Heart right ventricle (tissue), 16 donors: ENCODE measurements at places on chromosomes 2 and 18. TPM values are rescaled to one million over a fixed set of nuclear protein-coding genes. Genes with fewer than 3 reads are reported as not detected.

The TLX2 gene
- total RNA-seq: not detected

DNA sequence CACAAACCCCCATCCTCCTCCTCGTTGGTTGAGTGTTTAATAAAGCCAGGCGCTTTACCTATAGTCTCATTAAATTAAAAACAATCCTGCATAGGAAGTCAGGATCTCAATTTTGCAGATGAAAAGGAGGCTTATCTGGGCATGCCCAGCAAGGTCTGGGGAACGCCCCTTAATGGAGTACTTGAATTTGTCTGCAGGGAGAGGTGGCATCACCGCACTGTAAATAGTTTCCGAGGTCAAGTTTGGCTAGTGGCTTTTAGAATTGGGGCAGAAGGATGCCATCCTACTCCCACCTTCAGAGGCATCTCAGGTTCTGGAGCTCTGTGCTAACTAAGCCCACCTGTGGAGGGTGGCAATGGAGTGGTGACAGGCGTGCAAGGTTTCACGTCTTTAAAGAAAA, 149.2 kb downstream of the TGIF1 start:
- DNase-seq: no peak

DNA sequence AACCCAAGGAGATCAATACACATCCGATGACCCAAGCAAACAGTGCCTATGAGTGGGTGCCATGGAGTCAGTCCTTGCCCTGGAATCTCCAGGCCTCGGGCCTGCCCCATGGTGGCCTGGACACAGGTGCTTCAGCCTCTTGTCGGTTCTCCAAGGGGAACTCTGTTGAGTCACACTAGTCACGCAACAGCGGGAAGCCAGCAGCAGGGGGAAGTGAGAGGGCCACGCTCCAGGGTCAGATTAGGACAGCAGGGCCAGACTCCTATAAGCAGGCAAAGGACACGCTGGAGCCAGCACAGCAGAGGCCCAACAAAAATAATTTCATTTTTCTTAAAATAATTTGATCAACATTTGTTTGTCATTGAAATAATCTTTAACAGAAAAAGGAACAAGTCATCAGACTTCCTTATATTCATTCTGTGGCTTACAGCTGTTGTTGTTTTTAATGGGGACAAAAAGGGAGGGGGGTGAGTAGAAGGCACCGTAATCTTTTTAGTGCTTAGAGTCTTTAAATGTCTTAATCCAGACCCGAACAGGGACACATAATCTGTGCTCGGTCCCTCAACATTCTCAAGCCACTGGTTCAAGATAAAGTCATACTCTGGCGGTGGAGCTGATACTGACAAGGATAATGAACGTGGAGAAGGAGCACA, 16.4 kb upstream of the ARMC9 start:
- peak; percentile 69 for DNase-seq

- no peak for DNase-seq
These were observed 117.5 kb downstream of the GALNT14 start for GRCh38 chr2:31020713-31021112.

GRCh38 chr2:18445433-18446320, 114.8 kb downstream of the RDH14 start:
- no peak for DNase-seq

GRCh38 chr2:50991602-50992001, 40.3 kb downstream of the NRXN1 start:
- DNase-seq: no peak

DNA sequence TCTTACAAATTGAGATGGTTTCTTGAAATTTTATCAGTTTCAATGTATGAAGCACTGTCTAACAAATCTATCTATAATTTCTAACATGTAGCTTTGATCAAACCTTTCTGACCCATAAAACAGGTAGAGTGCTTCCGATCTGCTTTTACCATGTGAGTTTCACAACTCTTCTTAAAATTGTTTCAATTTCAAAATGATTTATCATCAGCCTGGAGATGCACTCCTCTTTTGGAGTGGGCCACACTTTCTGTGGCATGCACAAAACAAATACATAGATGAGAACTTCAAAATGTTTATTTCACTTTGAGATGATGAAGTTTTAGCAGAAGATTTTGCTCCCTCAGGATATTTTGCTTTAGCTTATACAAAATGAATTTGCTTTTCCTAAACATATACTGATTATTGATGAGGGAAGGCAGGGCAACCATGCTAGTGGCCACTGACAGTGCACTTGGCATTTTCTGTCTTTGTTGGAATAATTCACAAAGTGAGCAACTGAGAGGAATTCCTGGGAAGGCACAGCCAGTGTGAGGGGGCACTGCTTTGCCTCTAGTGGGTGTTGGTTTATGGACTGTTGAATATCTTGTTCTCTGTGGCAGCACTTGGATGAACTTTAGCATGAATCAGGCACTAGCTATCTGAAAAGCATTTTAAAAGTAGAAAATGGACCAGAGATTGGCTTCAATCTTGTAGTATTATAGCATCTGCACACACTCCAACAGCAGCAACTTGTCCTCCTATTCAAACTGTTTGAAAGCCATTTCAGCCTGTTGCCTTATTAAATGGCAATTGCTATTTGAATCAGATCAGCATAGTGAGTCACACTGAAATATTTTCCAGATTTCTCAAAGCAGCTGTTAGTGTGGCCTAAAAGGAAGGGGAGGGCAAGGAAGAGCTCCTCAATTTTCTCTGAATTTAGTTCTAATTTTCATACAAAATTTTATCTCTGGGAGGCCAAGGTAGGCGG, 193.2 kb downstream of the CCDC85A start:
- DNase-seq: no peak

The IL36RN gene
- not detected for total RNA-seq

The CKAP2L gene
- not detected for total RNA-seq

GRCh38 chr2:36177282-36177681, 178.3 kb upstream of the CRIM1 start:
- DNase-seq: no peak

GRCh38 chr2:39568561-39569006, 97.1 kb upstream of the TMEM178A start:
- DNase-seq: no peak

DNA sequence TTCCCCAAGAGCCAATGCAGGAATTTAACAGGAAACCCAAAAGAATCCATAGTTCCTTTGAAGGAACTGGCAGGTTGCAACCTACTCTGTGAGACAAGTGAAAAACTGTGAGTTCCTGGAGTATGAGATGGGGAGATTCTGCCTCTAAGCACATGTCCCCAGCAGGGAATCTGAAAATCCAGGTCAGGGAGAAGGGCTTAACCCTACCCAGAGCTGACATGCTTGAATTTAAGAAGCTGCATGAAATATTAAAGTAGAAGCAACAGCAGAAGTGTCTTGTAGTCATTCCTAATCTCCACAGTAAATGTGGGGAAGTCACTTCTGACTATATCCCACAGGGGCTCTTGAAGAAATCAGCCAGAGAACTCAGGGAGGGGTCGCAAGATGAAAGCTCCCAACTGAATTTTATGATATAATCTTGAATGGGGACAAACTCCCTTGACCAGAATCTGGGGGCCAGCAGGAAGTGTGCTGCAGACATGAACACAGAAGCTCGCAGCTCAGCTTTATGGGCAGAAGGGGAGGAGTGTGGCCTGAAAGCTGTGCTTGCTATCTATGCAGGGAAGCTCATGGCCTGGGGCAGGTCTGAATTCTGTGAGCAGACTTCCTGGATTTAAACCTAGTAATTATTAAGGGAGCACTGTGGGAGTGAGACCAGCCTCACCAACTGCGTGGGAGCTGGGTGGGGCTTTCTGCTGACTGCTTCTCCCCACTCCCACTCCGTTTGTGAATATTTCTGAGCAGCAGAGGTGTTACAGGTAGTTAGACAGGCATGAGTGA, 184.1 kb upstream of the KYNU start:
- no peak for DNase-seq

DNA sequence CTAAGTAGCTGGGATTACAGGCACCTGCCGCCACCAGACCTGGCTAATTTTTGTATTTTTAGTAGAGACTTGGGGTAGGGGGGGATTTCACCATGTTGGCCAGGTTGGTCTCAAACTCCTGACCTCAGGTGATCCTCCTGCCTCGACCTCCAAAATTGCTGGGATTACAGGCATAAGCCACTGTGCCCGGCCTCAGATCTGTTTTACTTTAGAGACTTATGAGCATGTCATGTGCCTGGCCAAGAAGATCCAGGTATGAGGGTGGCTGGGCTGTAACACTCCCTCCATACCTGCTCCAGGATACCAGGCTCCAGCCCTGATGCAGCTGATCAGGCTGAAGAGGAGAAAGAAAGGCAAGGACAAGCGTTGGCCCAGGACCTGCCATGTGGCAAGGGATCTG, 125.0 kb downstream of the LPIN1 start:
- DNase-seq: no peak

GRCh38 chr18:49582579-49582978, 20.7 kb downstream of the LIPG start:
- DNase-seq: no peak

GRCh38 chr2:69291004-69291650, 95.9 kb downstream of the GFPT1 start:
- DNase-seq: no peak

The UGT1A5 gene
- not detected for total RNA-seq

DNA sequence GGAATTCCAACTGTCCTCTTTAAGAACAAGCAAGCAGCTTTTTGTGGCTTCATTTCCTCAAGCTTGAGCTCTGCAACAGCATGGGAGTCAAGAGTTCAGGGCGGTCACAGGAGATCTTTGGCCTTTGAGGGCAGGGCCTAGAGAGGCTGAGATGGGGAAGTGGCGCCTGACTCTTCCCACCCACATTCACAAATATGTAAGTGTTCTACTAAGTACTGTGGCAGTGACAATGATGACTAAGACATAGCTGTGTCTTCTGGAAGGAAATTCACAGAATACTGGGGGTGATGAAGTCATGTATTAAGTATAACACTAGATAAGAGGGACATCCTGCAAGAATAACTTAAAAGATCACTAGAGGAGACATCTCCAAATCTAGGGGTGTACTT, 15.0 kb downstream of the RND3 start:
- peak; percentile 47 for DNase-seq

The MSTN gene
- total RNA-seq: not detected

DNA sequence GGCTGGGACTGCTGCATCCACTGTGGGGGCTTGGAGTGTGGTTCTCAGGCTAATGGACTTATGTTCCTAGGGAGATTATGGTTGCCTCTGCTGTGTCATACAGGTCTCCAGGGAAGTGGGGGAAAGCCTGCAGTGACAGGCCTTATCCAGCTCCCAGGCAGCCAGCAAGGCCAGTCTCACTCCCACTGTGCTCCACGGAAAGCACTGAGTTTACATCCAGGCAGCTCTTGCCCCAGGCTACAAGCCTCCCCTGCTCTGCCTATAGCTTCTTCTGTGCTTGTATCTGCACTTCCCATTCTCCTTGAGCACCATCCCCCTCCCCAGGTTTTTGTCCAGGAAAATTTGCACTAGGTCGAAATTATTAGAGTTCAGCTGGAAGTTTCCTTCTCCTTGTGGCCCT, 231.9 kb downstream of the ZRANB3 start:
- no peak for DNase-seq

- DNase-seq: no peak
These were observed 68.1 kb upstream of the TMEM247 start for GRCh38 chr2:46411245-46411641.

DNA sequence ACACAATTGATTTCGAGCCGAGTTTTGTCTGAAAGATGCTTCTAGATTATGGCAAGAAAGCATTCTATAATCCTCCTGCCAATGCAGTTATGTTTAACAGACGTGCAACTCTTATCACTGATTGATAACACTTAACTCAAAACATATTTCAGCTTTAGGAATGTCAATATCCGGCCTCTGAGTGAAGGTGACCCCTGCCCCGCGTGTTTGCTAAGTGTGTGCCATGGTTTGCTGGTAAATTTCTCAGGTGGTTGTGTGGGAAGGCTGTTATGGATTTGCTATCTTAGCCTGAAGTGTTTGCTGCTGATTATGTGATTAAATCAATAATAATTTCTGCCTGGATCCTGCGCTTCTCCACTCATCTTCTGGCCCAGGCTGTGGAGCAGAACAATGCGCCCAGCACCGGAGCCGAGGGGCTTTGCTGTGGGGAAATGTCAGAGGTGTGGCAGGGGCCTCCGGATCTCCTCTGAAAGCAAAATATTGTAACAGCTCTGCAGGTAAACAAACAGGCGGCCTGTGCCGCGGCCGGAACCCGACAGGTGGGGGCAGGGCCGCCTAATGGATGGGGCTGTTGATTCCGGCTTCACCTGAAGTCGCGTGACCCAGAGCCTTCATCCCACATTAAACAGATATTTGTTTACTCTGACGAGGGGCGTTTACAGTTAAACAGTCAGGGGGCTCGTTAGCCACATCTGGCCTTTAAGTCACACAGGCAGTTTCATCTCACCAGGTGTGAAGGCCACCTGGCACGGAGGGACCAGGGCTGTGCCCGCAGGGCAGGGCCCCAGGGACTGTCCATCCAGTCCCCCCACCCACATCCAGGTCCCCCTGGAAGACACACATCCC, 210.7 kb upstream of the SALL3 start:
- no peak for DNase-seq

The RGPD3 gene
- 0.05 TPM for total RNA-seq

The CCDC150 gene
- total RNA-seq: 2.0 TPM
